T-helper 17 cell (primary cell): ENCODE measurements at places on chromosomes 1 and 21. TPM values are rescaled to one million over a fixed set of nuclear protein-coding genes. Genes with fewer than 3 reads are reported as not detected.

DNA sequence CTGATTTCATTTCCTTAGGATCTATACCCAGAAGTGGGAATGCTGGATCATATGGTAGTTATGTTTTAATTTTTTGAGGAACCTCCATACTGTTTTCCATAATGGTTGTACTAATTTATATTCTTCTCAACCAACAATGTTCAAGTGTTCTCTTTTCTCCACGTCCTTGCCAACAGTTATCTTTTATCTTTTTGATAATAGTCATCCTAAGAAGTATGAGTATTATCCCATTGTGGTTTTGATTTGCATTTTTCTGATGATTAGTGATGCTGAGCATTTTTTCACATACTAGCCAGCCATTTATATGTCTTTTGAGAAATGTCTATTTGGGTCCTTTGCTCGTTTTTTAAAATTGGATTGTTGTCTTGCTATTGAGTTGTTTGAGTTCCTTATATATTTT, 38.5 kb downstream of the ABCD3 start:
- no peak overlapping the region for H3K27ac ChIP-seq
- H3K36me3 ChIP-seq, result peaks cover 15% of the 10 kb centered on the region
- H3K27me3 ChIP-seq, result no peaks in the 10 kb centered on the region
- no peak overlapping the region for H3K4me3 ChIP-seq

GRCh38 chr1:235766794-235767285, 99.9 kb downstream of the LYST start:
- H3K27me3 ChIP-seq, result no peaks in the 10 kb centered on the region
- DNase-seq, result no peak
- H3K4me1 ChIP-seq, result peaks cover 8% of the 10 kb centered on the region
- peaks cover 6% of the 10 kb centered on the region for H3K36me3 ChIP-seq
- no peak overlapping the region for H3K27ac ChIP-seq

GRCh38 chr1:214658785-214659184, 55.8 kb downstream of the CENPF start:
- DNase-seq, result no peak
- no peaks in the 10 kb centered on the region for H3K36me3 ChIP-seq
- no peaks in the 10 kb centered on the region for H3K27me3 ChIP-seq
- no peak overlapping the region for H3K4me3 ChIP-seq
- peaks cover 7% of the 10 kb centered on the region for H3K4me1 ChIP-seq

DNA sequence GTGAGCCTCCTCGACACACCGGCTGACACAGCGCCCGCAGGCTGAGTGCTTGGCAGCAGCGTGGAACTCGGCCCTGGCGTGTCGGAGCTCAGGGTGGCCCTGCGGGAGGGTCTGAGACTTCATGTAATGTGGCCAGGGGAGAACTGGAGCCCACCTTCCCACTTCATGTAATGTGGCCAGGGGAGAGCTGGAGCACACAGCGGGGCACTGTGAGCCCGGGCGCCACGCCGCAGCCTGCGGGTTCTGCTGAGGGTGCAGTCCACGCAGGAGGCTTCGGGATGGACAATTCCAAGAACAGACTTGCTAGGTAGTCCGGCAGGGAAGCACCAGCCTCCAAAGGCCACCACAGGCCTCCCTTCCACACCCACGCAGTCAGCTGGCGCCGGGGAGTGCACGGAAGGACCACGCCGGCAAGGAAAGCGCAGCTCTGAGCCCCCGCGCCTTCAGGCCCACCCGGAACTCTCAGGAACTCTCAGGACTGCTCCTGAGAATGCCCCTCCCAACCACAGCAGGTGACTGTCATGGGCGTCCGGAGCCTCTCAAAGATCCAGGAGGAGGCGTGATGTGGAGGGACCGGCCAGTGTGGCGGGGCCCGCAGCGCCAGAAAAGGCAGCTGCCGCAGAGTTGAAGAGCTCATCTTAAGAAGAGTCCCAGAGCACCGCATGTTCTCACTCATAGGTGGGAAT, 19.3 kb upstream of the ADARB1 start:
- no peak overlapping the region for H3K27ac ChIP-seq
- DNase-seq, result no peak

GRCh38 chr21:33640697-33641351, 717 bp downstream of the CRYZL1 start:
- no peaks in the 10 kb centered on the region for H3K36me3 ChIP-seq
- H3K4me1 ChIP-seq, result peaks cover 24% of the 10 kb centered on the region
- H3K27me3 ChIP-seq, result peaks cover 8% of the 10 kb centered on the region
- peak overlapping the region; percentile 97 for H3K27ac ChIP-seq
- no peak for DNase-seq
- peak overlapping the region; percentile 98 for H3K4me3 ChIP-seq

FNDC10 gene
- total RNA-seq, result 3.3 TPM

RGS5 gene
- total RNA-seq, result 1.3 TPM
